ENCODE measurements at places on chromosomes 4 and X. TPM values are rescaled to one million over a fixed set of nuclear protein-coding genes. Genes with fewer than 3 reads are reported as not detected.

The HTRA3 gene
- total RNA-seq = not detected

The SPATA18 gene
- not detected for total RNA-seq

The PRDM8 gene
- total RNA-seq = 1.5 TPM

The FAM9C gene
- total RNA-seq = 0.16 TPM

The PPP2R3B gene
- 29.8 TPM for total RNA-seq

The CENPE gene
- total RNA-seq = 49.3 TPM

The SLC30A9 gene
- 51.2 TPM for total RNA-seq

The HERC5 gene
- 49.6 TPM for total RNA-seq

The CFAP47 gene
- total RNA-seq = not detected

The HSFX3 gene
- total RNA-seq = not detected

The XKRX gene
- total RNA-seq = 0.34 TPM

The SCML2 gene
- 30.2 TPM for total RNA-seq

The TLR2 gene
- not detected for total RNA-seq
